ENCODE measurements at places on chromosomes 4 and X.

GRCh38 chr4:94673961-94674360 lies 83.8 kb upstream of the BMPR1B start:
- DNase-seq = no peak

DNA sequence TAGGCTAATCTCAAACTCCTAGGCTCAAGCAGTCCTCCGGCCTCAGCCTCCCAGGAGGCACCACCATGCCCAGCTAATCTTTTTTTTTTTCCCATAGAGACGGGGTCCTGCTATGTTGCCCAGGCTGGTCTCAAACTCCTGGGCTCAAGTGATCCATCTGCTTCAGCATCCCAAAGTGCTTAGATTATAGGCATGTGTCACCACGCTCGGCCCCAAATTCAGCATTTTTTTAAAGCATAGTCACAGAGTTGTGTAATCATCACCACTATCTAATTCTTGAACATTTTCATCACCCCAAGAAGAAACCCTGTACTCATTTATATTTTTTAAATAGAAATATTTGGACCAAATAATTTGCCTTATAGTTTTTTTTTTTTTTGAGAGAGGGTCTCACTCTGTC lies 10.3 kb downstream of the CENPI start:
- DNase-seq = no peak

GRCh38 chr4:19944251-19944650 lies 307.5 kb upstream of the SLIT2 start:
- no peak for DNase-seq

DNA sequence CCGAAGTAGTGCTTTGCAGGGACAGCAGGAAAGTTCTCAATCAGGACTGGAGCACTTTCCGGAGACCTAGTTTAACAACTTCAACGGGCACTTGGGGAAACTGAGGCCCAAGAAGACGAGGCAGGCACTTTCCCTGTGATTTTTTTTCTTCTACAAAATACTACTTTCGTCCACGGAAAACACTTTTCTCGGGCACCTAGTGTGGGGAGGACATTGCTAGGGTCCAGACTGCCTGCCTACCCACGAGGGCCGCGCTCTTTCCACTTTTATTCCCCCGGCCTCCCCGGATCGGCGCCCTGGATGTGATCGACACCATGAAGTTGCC lies 125.4 kb upstream of the CXorf66 start:
- no peak for DNase-seq

DNA sequence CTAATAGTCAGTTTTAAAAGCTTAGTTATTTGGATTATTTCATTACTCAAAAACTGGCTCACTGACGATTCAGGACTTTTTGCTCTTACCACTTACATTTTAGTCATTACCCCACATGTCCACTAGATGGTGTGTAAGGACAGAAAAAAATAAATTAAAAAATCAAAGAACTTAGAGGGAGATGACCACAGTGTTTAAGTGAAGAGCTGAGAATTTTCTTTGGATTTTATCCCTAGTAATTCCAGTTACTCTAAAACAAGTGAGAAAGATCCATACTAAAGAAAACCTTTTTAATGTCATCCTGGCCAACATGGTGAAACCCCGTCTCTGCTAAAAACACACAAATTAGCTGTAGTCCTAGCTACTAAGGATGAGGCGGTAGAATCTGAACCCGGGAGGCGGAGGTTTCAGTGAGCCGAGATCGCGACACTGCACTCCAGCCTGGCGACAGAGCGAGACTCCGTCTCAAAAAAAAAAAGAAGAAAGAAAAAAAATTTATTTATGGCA lies 26.4 kb upstream of the TMPRSS11B start:
- peak; percentile 65 for DNase-seq

DNA sequence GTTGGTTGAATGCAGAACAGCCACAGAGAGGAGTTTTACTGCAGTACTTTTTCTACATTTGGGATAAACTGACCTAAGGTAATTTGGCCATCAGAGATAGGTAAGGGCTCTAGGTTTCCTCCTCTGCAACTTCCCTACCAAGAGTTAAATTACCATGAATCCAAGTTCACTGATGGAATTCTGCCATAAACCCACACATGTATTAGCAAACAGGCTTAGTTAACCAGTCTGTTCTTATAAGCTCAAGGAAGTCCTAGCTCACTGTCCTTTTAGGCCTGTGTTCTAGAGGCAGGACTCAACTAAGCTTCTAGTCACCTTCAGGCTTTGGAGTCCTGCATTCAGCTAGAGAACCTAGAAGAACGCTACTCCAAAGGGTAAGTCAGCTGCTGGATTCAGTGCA lies 4.0 kb downstream of the FAM114A1 start:
- DNase-seq = no peak

DNA sequence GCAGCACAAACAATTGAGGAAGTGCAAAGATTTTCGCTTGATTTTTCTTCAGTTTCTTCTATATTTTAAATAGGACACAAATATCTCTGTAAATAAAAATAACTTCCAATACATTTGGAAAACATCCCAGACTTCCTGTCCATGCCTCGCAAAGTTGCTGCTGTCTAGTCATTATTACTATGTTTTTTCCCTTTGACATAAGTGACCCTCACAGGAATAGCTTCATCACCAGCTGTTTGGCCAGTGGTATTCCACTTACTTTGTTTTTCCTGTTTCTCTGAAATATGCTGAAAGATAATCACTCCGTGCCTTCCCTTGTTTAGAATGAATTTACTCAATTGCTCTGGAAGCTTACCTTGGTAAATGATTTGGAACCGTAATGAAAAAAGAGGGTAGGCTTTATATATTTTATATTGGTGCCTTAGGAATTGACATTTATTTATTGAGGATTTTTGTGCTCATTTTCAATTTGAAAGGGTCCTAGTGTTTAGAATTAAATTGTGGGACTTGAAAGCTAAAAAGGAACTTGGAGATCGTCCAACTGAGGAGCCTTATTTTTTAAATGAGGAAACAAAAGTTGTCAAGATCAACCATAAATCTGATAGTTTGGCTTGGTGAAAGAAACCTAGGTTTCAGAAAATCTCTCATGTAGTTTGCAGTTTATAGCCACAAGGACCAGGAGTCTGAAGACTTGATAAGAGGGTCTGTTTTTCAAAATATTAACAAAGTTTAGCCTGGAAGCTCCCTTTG lies 65.6 kb downstream of the CDKL5 start:
- no peak for DNase-seq

- no peak for DNase-seq
These were observed 4.9 kb upstream of the CPZ start for GRCh38 chr4:8587469-8588195.

GRCh38 chr4:55291227-55291640 lies 54.8 kb upstream of the SRD5A3 start:
- DNase-seq = no peak

GRCh38 chr4:34824515-34824914 lies 1419.8 kb downstream of the ARAP2 start:
- DNase-seq = no peak

DNA sequence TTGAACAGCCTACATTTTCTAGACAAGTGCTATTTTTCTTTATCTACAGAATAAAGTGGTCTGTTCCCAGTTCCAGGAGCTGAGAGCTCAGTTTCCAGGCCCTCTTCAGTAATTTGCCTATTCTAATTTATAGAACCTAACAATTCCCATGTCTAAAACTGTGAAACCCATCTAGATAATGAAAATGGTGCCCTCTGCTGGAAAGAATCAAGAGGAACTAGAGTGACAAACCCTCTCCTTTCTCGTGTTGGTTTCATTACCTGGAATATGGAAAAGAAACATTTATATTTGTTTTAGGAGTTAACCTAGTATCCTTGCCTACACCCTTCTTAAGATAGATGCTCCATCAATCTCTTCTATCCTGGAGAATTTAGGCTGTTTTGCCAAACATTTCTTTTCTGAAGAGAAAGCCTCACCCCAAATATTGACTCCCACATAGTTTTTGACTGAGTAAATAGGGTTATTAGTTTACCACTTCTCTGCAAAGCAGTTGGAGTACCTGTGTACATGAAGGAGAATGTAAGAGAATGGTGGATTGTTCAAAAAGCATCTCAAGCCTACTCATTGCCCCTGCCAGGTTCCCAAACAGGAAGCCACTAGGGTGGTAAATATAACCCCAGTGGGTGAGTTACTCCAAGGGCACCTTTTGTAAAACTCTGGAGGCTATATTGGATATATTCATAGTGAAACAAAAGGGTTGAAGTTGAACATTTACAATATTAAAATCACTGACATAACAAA lies 121.6 kb downstream of the RASL11B start:
- peak; percentile 70 for DNase-seq

- DNase-seq = no peak
These were observed 181.9 kb downstream of the CEP135 start for GRCh38 chr4:56130606-56131155.

DNA sequence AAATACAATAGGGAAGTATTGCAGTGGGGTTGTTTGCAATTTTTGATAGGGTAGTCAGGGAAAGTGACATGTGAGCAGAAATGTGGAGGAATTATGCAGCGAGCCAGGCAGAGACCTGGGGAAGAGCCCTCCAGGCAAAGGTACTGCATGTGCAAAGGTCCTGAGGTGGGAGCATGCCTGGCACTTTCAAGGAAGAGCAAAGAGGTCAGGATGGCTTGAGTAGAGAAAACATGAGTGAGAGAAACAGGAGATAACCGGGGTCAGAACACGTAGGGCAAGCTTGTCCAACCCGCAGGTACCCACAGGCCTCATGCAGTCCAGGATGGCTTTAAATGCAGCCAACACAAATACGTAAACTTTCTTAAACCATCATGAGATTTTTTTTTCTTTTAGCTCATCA lies 71.0 kb downstream of the COQ2 start:
- no peak for DNase-seq

- peak; percentile 6 for DNase-seq
These were observed 3.5 kb downstream of the SLC25A43 start for GRCh38 chrX:119402588-119402987.
